Activated T-cell treated with anti-CD3 and anti-CD28 coated beads, Interleukin-2, amount 50 U/mL, for 1 hour (primary cell): ENCODE measurements at places on chromosomes 2 and 18.

DNA sequence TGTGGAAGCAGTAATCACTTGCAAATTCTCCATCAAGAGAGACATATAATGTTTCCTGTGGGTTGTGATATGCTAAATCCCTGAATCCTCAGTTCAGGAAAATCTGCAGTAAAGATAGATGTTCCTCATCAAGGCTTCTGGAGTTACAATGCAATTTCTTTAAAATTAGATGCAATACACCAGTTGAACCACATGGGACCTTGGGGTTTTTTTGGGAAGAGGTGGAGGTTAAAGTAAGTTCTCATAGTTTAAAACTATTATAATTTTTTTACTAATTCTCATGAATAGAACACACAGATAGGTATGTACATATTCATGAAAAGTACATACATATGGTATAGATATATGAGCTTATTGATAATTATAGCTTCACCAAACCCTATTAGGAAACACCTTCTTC, 496.2 kb downstream of the SATB2 start:
- DNase-seq = no peak

DNA sequence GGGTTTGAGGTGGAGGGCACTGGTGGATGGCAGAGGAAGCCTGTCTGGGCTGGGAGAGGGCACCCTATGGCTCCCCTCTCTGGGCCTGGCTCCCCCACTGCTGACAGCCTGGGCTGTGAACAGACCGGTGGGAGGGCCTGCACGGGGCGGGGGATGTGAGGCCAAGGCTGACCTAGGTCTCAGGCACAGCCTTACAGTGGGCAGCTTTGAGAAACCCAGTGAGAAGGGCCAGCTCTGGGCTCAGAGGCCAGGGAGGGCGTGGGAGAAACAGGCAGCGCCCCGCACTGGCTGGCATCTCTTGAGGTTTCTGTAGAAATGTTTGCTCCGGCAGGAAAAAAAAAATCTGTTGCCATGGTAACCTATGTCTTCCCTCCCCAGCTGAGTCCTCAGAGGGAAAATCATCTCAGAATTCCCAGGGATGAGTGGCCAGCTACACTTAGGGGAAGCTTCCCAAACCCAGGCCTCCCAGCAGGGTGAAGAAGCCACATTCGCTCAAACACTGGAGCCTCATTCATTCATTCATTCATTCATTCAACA, 71.7 kb upstream of the TAF1B start:
- no peak for DNase-seq

- no peak for DNase-seq
Measured at GRCh38 chr18:61352611-61353010, 19.4 kb downstream of the CDH20 start.

GRCh38 chr2:142095647-142096046, 35.2 kb downstream of the LRP1B start:
- no peak for DNase-seq

DNA sequence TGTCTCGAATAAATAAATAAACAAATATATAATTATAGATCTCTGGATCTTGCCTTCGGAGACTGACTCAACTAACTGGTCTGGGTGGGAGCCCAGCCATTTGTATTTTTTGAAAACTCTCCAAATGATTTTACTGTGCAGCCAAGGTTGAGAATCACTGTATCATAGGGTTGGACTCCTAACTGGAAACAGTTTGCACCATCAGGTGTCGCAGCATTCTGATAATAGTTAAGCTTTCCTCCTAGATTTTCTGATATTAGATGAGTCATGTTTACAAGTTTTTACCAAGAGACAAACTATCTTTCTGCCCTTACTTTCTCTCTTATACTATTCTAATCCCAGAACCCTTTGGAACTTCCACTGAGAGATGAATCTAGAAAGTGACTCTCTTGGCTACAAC, 16.8 kb downstream of the IL37 start:
- no peak for DNase-seq

DNA sequence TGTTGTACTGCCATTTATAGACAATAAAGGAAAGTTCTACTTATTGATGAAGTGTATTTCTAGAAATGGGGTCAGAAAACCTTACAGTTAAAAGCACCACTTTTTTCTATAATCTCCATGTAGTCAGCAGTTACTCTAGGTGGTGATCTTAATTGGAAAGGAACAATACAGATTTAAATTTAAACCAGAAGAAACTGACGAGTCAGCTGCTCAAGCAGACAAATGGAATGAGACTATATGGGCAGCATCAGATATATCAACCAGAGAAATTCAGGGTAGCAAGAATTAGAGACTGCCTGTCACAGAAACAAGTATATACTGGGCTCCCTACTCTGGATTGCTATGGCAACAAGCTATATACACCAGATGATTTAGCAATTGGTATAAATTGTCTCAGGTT, 99.6 kb upstream of the SCG2 start:
- no peak for DNase-seq

DNA sequence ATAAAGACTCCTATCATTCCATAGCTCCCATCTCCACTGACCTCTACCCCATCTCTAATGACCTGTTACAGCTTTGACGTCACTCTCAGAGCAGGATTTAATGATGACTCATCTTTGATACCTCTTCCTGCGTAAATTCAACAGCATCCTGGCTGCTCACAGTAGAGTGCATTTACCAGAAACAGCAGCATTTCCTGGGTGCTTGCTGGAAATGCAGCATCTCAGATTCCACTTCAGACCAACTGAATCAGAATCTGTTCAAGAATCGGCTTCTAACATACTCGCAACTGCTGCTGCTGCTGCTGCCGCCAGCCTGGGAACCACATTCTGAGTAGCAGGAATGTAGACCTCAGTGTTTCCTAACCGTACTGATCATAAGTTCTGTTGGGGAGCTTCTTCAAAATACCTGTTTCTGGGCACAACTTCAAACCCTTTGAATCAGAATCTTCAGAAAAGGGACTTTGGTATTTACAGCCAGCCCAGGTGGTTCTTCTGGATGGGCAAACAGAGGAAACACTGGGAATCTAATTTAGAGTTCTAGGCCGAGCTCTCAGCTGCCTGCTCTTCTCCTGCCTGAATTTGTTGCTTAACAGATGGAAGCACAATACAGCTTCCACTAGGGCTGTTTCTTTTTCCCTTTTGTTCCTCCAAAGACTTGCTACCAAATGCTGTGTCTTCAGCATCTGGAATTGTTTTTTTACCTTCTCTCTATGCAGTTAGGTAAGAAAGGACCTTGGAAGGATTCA, 241.4 kb downstream of the NCKAP5 start:
- DNase-seq = no peak

DNA sequence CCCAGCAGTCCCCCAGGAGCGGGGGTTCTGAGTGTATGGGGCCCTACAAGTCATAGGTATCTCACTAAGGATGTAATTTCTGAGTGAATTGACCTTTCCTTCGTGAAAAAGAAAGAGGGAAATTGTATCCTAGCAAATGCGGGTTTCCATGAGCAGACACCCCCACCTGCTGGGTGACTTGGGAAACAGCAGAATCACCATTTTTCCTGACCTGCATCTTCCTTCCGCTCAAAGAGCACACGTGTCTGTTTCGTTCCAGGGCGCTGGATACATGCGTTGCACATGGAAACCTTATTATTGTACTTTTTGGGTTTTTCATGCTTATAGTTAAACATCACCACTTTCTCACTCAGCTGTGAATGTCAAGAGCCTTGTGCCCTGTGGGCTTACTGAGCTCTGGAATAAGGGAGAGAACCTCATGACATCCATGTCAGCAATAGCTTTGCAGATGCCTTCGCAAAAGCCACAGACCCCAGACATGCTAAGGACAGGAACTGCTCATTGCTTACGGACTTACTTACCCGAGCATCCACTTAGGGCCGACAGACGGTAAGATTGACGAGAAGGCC, 132.8 kb downstream of the TPO start:
- peak; percentile 38 for DNase-seq

DNA sequence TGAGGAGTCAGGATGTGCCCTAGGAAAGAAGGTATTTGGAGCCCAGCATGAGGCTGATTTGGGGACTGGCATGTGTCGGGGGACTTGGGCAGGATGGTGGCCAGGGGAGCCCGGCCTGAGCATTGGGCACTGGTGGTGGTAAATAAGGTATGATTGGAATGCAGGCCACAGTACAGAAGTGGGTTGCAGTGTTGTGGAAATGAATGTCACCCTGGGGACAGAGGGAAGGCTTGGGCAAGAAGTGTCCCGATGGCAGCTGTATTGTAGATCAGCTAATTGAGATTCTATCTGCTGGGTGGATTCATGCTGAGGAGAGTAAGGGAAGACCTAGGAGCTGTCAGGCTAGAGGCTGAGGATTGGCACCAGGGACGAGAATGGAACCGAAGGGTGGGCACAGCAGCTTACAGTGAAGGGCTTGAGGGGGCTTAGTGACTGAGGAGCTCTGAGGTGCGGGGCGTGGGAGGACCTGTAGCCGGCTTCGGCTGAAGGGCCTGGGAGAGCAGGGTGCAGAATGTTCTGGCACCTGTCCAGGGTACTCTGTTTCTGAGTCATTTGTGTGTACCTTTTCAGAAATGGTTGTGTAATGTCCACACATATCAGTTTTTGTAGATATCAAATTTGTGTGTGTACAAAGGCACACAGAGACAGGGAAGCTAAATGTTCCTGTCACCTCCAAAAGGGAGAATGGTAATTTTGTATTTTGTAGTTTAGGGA, 170.2 kb downstream of the PRKCE start:
- DNase-seq = no peak

DNA sequence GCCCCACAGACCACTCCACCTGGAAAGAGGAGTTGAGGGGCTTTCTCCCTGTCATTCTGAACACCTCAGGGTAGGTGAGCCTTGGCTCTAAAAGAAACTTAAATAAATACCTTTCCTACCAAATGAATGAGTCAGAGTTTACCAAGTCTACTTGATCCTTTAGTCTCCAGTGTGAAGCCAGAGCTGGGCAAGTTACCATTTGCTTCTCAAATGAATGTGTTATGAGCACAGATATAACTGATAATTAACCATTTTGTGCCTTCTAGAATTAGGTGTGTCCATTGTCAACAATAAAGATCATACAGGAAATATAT, 347.7 kb downstream of the KIAA1328 start:
- DNase-seq = no peak

DNA sequence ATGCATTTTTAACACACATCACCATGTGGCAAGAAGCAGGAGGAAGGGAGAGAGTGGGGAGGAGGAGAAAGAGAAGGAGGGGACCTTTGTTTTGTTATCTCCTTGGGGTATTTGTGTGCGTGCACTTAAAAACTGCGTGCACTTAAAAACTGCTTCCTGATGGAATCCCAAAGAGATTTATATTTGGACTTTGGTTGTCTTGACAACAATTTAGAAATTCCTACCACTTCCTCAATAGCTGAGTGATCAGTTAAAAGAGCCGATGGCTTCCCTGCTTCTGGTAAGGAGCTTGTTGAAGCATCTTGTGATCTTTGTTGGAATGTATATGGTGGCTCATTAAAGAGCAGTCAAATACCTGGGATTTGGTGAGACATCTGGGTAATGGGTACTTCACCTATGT, 4.5 kb downstream of the RAB31 start:
- no peak for DNase-seq

DNA sequence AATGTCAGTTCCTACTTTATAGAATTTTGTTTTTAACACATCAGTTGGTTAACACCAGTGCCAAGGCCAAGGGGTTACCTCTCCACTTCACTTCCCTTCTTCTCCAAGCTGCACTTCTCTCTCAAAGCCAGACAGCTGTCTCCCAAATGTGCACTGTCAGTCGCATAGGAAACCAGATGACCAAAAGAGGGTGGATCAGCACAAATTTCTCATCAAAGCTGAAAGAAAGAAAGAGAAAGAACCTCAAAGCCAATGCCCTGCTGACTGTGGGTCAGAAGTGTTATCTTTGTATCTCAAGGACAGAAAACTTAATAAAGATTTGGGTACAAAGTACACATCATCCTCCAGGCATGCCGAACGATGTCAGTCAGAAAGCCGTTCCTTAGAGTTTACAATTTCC, 32.2 kb downstream of the SPATS2L start:
- no peak for DNase-seq

DNA sequence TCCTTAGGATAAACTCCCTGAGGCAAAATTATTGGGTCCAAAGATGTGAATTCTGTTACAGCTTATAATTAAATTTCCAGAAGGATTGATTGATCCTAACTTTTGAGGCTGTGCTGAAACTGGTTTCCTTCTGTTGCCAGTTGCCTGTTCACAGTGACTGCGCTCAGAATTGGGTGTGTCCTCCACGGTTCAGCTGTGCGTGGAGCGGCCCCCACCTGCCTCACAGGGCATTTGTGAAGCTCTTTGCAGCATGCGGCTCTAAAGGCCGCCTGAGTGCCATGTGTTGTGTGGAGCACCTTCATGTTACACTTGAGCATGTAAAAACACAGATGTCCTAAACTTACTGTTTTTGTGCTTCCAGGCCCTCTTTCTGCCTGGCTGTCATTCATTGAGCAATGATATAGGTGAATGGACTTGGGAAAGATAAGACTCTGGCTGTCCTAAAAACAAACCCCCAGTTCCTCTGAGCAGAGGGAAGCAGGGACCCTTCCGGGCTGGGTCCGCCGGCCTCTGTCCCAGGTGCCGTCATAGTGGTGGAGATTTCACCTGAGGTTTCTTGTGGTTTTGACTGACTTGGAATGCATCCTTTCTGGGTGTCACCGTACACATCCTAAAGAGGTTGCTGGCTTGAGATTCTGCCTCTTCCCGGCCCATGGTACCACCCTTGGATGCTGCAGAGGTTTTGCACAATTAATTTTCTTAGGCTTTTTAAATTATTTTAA, 173.6 kb downstream of the LDLRAD4 start:
- DNase-seq = no peak

GRCh38 chr2:239889641-239890121, 135.5 kb downstream of the NDUFA10 start:
- no peak for DNase-seq

- no peak for DNase-seq
Measured at GRCh38 chr2:143081616-143082015, 47.6 kb upstream of the ARHGAP15 start.

DNA sequence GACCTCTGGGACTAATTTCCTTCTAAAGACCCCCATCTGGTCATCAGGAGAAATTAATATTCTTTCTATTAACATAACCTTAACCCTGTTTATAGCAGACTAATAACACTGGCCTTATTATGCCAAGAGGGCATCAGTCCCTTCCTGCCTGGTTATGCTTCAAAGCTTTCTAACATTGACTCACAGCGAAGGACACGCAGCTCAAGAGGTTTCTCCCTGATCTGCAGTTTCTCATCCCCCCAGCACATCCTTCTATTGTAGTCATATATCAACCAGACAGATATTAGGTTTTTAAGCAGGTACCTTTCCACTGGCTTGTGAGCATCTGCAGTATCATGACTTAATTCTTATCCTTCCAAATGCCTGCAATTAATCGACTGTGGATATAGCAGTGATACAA, 100.0 kb upstream of the CXCR4 start:
- DNase-seq = no peak
